ENCODE measurements at places on chromosomes 2 and 18.

- DNase-seq: no peak
Observed at GRCh38 chr2:168084288-168084687, 163.1 kb downstream of the STK39 start.

GRCh38 chr2:3038636-3039035, 339.0 kb downstream of the EIPR1 start:
- no peak for DNase-seq

GRCh38 chr2:160870729-160871465, 289.3 kb upstream of the TANK start:
- DNase-seq: no peak

DNA sequence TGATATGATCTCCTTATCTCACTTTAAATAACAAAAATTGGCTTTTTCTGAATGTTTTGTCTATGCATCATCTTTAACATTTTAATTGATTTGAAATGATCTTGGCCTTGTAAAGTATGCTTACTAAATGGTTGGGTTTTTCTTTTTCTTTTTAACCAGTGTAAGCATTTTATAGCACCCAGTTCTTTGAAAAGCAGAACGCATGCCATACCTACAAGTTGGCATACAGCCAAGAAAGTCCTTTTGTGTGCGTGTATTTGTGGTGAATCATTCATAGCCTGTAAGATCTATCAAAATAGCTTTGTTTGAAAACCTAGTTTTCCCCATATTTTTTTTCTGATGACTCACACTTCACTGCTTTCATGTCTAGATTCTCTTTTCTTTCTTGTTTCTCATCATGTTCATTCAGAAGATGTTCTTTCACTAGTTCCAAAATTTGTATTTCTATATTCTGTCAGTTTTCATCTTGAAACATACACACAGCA, 4.1 kb upstream of the VRK2 start:
- peak; percentile 53 for DNase-seq

DNA sequence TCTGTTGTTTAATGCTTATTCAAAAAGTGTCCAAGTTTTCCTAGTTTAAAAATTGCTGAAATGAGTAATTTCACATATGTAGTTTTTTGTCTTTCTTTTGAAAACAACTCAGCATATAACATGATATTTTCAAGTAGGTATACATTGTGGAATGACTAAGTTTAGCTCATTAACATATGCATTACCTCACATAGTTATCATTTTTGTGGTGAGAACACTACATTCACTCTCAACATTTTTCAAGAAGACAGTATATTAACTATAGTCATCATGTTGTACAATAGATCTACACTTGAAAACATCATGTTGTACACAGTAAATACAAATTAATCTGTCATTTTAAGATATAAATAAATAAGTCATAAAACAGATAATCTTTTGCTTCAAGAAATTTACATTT, 340.0 kb downstream of the CCDC85A start:
- no peak for DNase-seq

DNA sequence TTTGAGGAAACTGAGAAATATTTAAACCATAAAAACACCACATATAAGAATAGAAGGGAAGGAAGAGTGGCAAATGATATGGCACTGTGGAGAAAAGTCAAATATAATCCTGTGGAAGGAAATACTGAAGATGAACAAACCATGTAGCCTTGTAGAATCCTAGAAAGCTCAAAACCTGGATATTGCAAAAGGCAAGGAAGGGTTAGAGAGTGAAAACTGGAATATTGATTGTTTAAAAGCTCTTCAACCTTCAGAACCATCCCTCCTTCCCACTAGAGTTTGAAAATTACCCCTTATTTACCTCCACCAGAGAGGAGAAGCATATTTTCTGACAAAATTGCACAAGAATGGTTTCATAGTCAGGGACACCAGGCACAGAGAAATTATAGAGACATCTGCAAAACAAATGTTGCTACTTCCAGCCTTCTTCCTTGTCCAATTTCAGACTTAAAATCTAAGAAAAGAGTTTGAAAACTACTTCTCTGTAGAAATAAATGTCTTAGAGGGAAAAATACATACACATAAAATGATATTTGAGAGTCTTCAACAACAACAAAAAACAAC, 48.0 kb downstream of the ANTXR1 start:
- no peak for DNase-seq
